Spinal cord (tissue), 10 donors: ENCODE measurements at places on chromosomes 6 and 20.

- no peak for DNase-seq
Measured at GRCh38 chr6:119256978-119257462, 92.5 kb downstream of the MAN1A1 start.

GRCh38 chr6:37260444-37260843 lies 2.5 kb upstream of the TMEM217 start:
- DNase-seq = no peak

DNA sequence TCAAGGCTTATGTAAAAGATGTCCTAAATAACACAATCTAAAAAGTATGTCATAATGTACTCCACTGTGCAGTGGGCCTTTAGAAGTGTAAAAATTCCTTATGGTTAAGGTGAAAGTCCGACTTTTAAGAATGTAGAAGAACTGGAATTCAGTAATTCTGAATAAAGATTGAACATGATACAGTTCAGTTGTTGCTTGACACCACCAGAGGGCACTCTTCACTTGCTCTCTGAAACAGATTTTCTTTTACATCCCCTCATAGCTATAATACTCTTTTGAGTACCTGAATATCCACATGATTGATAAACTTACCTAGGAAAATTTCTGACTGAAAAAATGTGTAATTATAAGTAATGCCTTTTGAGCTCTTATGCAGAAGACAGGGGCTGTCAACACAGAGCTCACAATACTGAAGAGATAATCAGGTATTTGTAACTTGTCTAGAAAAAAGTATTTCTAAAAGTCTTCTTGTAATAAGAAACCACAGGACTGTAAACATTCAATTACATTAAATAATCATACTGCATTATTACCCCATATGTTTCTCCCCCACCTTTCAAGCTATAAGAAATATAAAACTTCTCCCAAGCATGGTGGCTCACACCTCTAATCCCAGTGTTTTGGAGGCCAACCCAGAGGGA lies 92.1 kb downstream of the POPDC3 start:
- peak; percentile 35 for DNase-seq

GRCh38 chr6:44524476-44525227 lies 137.1 kb downstream of the CDC5L start:
- no peak for DNase-seq

DNA sequence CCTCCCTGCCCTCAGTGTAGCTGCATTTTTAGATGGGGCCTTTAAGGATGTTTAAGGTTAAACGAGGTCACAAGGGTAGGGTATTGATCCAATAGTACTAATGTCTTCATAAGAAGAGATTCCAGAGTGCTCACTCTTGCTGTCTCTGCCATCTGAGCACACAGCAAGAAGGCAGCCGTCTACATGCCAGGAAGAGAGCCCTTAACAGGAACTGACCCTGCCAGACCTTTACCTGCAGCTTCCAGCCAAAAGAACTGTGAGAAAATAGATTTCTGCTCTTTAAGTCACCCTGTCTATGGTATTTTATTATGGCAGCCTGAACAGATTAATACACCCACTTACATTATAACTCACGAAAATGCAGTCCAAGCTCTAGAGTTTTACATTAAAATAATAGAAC lies 685.3 kb upstream of the MARCKS start:
- no peak for DNase-seq

GRCh38 chr6:35973670-35974222 lies 50.7 kb downstream of the SLC26A8 start:
- DNase-seq = no peak

- no peak for DNase-seq
Measured at GRCh38 chr20:64139199-64140060, 24.8 kb upstream of the MYT1 start.

- no peak for DNase-seq
Measured at GRCh38 chr6:46491628-46492547, 639 bp upstream of the RCAN2 start.

- DNase-seq = no peak
Measured at GRCh38 chr6:138289739-138290138, 71.4 kb upstream of the PBOV1 start.

GRCh38 chr20:5539691-5540090 lies 210.5 kb upstream of the SHLD1 start:
- DNase-seq = no peak

GRCh38 chr20:50477239-50477872 lies 32.8 kb upstream of the PTPN1 start:
- no peak for DNase-seq

GRCh38 chr6:32980488-32981038 lies 12.2 kb downstream of the BRD2 start:
- DNase-seq = no peak

DNA sequence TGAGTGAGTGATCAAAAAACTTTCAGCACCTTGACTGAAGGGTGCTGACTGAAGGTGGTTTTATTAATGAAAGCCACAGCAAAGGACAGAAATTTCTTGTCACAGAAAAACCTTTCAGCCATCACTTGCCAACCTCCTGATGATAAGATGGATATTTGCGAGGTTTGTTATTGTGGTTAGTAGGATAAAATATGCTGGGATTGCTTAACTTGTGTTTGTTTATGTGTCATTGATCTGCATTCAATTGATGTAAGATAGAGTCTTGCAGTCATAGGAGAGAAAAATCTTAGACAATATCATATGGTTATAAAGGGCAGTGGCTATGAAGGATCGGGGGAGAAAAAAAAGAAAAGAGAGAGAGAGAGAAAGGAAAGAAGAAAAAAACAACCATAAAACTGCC lies 1.2 kb downstream of the TSBP1 start:
- no peak for DNase-seq

GRCh38 chr6:120005292-120005976 lies 655.9 kb upstream of the MAN1A1 start:
- DNase-seq = no peak

- no peak for DNase-seq
Measured at GRCh38 chr20:18754030-18754652, 59.4 kb upstream of the SCP2D1 start.
